Progenitor cell of endocrine pancreas (in vitro differentiated cells): ENCODE measurements at places on chromosomes 1 and 21. TPM values are rescaled to one million over a fixed set of nuclear protein-coding genes. Genes with fewer than 3 reads are reported as not detected.

Gene GJA9
- total RNA-seq, result not detected in 2 replicates

Gene TTF2
- total RNA-seq, result 57.0 and 58.4 TPM in 2 replicates

Gene S100A14
- total RNA-seq, result 1.4 and 2.8 TPM in 2 replicates

Gene PRAMEF12
- not detected in 2 replicates for total RNA-seq

GRCh38 chr1:55520861-55521260 is 305.7 kb upstream of the USP24 start:
- no peak for DNase-seq
- no peak overlapping the region for H3K27ac ChIP-seq
- H3K4me1 ChIP-seq, result no peaks in the 10 kb centered on the region
- H3K36me3 ChIP-seq, result no peaks in the 10 kb centered on the region

DNA sequence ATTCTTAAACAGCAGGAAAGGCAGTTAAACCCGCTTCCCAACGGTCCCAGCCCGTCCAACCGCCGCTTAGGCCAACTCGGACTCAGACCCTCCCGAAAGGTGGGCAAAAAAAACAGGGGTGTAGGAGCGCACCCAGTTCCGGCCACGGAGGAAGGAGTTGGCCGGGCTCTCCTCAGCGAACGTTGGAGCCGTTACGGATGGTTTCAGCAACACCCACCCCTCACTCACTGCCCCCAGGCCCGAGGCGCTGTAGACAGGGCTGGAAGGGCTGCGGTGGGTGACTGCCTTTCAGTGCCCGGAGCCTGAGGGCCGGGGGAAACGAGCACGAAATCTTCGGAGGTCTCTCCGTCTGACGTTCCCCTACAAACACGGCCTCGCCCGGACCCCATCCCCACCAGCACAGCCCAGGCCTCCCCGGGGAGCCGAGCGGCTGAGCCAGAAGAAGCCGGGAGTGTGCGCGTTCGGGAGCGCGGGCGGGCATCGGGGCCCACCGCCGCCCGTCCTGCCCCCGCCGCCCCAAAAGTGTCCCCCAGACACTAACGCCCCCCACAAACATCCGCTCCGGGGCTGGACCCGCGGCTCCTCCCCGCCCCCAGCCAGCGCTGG is 1.3 kb downstream of the KDM5B start:
- H3K36me3 ChIP-seq, result no peaks in the 10 kb centered on the region
- peak overlapping the region; percentile 95 for H3K27ac ChIP-seq
- peaks cover 29% of the 10 kb centered on the region for H3K4me1 ChIP-seq

- peak overlapping the region; percentile 74 for H3K4me3 ChIP-seq
- no peak overlapping the region for H3K27ac ChIP-seq
- H3K27me3 ChIP-seq, result peaks cover 39% of the 10 kb centered on the region
These were observed 857 bp downstream of the FAM3B start for GRCh38 chr21:41317458-41317857.

DNA sequence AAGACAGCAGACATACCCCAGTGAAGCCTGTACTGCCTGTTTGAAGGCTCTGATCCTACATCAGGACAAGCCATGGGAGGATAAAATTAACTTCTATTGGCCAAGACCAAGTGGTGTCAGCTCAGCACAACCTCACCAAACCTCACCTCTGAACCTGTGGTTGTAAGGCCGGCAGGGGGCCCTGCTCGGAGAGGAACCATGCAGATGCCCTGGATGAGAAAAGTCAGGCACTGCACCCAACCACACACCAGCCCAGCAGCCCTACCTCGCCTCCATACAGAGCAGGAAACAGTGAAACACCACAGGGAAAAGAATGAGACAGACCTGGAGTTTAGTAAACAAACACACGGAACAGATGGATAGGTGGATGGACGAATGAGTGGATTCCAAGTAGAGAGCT is 70.0 kb upstream of the PAX7 start:
- H3K27ac ChIP-seq, result no peak overlapping the region
- no peak overlapping the region for H3K4me3 ChIP-seq
- H3K4me1 ChIP-seq, result peaks cover 9% of the 10 kb centered on the region
- no peaks in the 10 kb centered on the region for H3K36me3 ChIP-seq

GRCh38 chr1:211684791-211685190 is 9.4 kb upstream of the NEK2 start:
- peaks cover 5% of the 10 kb centered on the region for H3K4me1 ChIP-seq
- DNase-seq, result no peak
- H3K27me3 ChIP-seq, result peaks cover 11% of the 10 kb centered on the region
- no peak overlapping the region for H3K4me3 ChIP-seq
- no peaks in the 10 kb centered on the region for H3K36me3 ChIP-seq

- H3K27ac ChIP-seq, result no peak overlapping the region
- no peak overlapping the region for H3K4me3 ChIP-seq
These were observed 130.6 kb downstream of the PLPP3 start for GRCh38 chr1:56448529-56449300.

DNA sequence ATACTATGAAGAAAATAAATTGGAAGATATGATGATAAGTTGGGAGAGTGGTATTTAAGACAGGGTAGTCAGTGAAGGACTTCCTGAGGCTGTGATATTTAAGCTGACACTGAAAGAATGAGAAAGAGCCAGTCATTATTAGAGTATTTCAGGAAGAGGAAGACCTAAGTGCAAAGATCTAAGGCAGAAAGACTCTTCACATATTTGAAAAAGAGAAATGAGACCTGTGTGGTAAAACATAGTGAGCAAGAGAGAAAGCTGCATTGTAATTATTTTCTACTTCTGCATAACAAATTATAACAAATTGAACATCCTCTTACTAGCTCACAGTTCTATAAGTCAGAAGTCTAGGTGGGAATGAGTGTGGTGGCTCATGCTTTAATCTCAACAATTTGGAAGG is 34.6 kb upstream of the DOCK7 start:
- no peak overlapping the region for H3K4me3 ChIP-seq
- DNase-seq, result no peak
- no peaks in the 10 kb centered on the region for H3K27me3 ChIP-seq

DNA sequence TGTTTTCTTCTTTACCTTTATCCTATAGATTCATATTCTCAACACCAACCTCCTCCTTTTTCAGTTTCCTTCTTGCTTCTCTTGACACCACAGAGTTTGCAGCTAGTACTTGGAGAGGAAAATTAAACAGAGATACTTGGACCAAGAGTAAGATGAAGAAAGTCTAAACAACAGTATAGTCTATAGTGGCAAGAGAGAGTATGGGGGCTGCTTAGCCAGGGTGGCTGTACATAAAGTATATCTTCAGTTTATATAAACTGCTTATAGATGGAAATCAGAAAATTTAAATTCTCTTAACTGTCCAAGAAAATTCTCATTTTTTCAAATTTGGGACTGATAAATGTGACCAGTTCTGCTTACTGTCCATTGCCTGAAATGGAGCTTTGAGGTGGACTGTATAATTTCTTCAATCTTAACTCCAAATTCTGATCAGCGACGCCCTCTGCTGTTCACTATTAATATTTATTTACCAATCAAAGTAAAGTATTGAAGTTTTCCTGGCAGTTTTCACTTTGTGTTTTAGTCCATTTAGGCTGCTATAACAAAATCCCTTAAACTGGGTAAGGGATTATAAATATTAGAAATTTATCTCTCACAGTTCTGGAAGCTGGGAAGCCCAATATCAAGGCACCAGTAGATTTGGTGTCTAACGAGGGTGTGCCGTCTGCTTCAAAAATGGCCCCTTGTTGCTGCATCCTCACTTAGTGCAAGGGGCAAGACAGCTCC is 14.8 kb upstream of the METTL18 start:
- H3K27ac ChIP-seq, result no peak overlapping the region
- H3K27me3 ChIP-seq, result no peaks in the 10 kb centered on the region
- no peak overlapping the region for H3K4me3 ChIP-seq
- no peaks in the 10 kb centered on the region for H3K4me1 ChIP-seq
- DNase-seq, result no peak
- H3K36me3 ChIP-seq, result peaks cover 12% of the 10 kb centered on the region

GRCh38 chr1:210405316-210405715 is 76.6 kb downstream of the HHAT start:
- H3K4me1 ChIP-seq, result peaks cover 1% of the 10 kb centered on the region
- H3K36me3 ChIP-seq, result no peaks in the 10 kb centered on the region
- H3K4me3 ChIP-seq, result no peak overlapping the region
- H3K27ac ChIP-seq, result no peak overlapping the region

- peak overlapping the region; percentile 81 for H3K27ac ChIP-seq
- H3K4me1 ChIP-seq, result peaks cover 16% of the 10 kb centered on the region
- peak; percentile 45 for DNase-seq
- peak overlapping the region; percentile 53 for H3K4me3 ChIP-seq
- no peaks in the 10 kb centered on the region for H3K27me3 ChIP-seq
These were observed 31.2 kb downstream of the FMN2 start for GRCh38 chr1:240122639-240123613.

GRCh38 chr1:208166340-208167138 is 77.6 kb downstream of the PLXNA2 start:
- no peaks in the 10 kb centered on the region for H3K36me3 ChIP-seq
- DNase-seq, result no peak

DNA sequence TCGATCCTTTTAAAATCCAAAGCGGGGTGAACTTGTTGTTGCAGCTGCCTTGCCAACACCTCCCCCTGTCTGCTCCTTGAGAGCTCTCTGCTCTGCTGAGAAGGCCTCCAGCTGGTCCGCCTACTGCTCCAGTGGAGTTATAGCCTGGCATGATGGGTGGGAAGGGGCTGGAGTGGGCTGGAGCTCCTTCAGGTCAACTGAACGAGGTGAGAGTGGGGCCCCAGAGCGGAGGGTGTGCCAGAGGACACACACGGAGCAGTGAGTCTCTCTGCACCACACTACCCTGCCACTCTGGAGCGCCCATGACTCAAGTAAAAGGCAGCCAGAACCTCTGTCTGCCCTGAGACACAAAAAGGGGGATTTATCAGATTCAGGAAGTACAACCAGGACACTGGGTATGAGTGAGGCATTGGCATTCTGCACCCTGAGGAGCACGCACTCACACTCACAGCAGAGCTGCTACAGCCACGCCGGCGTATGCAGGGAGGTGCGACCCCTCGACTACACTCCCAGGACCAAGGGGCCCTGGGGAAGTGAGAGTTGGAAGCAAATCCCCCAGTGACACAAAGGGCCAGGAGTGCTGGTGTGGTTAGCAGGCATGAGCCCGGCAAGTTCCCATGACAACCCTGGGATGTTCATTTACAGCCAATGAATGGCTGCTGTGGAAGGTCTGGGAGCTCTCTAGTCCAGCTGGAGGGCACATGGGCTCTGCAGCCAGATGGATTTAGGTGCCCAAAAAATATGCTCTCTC is 28.0 kb upstream of the EVA1B start:
- peaks cover 10% of the 10 kb centered on the region for H3K36me3 ChIP-seq
- no peak for DNase-seq
- no peak overlapping the region for H3K27ac ChIP-seq
- H3K4me1 ChIP-seq, result no peaks in the 10 kb centered on the region
- no peak overlapping the region for H3K4me3 ChIP-seq

DNA sequence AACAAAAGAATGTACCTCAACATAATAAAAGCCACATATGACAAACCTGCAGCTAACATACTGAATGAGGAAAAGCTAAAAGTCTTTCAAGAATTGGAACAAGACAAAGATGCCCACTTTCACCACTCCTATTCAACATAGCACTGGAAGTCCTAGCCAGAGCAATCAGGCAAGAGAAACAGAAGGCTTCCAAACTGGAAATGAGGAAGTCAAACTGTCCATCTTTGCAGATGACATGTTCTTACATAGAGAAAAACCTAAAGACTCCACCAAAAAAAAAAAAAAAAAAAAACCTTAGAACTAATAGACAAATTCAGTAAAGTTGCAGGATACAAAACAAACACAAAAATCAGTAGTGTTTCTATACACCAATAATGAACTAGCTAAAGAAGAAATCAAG is 20.2 kb downstream of the NSL1 start:
- no peak overlapping the region for H3K4me3 ChIP-seq
- no peak overlapping the region for H3K27ac ChIP-seq
- peaks cover 67% of the 10 kb centered on the region for H3K36me3 ChIP-seq
- no peak for DNase-seq
- no peaks in the 10 kb centered on the region for H3K27me3 ChIP-seq

GRCh38 chr1:195580988-195581387 is 1027.3 kb downstream of the KCNT2 start:
- H3K36me3 ChIP-seq, result no peaks in the 10 kb centered on the region
- H3K4me3 ChIP-seq, result no peak overlapping the region
- no peaks in the 10 kb centered on the region for H3K27me3 ChIP-seq

DNA sequence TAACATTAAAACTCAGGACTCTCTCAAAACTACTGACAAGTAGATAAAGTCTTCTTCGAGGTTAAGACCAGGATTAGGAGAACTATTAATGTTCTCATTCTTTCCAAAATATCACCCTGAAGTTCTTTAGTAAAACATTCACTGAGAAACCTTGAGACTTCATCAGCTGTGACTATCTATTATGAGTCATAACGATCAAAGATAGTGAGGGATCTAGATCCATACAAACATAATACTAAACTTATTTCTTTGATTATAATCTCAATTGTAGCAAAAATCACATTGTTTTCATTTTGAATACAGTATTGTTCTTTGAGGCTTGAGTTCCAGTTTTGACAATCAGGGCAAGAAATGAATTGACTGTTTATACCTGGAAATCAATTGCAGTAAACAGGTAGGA is 11.1 kb downstream of the PYHIN1 start:
- H3K4me1 ChIP-seq, result no peaks in the 10 kb centered on the region
- H3K36me3 ChIP-seq, result no peaks in the 10 kb centered on the region
- H3K4me3 ChIP-seq, result no peak overlapping the region
- DNase-seq, result no peak
- no peaks in the 10 kb centered on the region for H3K27me3 ChIP-seq

GRCh38 chr1:89755591-89755990 is 65.2 kb upstream of the LRRC8D start:
- peaks cover 11% of the 10 kb centered on the region for H3K4me1 ChIP-seq
- no peak overlapping the region for H3K4me3 ChIP-seq
- no peak for DNase-seq
- H3K27me3 ChIP-seq, result peaks cover 24% of the 10 kb centered on the region
- H3K36me3 ChIP-seq, result no peaks in the 10 kb centered on the region

- no peaks in the 10 kb centered on the region for H3K27me3 ChIP-seq
- peaks cover 8% of the 10 kb centered on the region for H3K4me1 ChIP-seq
- H3K27ac ChIP-seq, result no peak overlapping the region
- DNase-seq, result no peak
- H3K4me3 ChIP-seq, result no peak overlapping the region
These were observed 15.2 kb downstream of the TMEM63A start for GRCh38 chr1:225866981-225867380.

GRCh38 chr1:65703853-65704252 is 88.8 kb upstream of the PDE4B start:
- H3K4me1 ChIP-seq, result no peaks in the 10 kb centered on the region
- peaks cover 2% of the 10 kb centered on the region for H3K27me3 ChIP-seq
- H3K4me3 ChIP-seq, result no peak overlapping the region
- no peak overlapping the region for H3K27ac ChIP-seq
- no peak for DNase-seq

DNA sequence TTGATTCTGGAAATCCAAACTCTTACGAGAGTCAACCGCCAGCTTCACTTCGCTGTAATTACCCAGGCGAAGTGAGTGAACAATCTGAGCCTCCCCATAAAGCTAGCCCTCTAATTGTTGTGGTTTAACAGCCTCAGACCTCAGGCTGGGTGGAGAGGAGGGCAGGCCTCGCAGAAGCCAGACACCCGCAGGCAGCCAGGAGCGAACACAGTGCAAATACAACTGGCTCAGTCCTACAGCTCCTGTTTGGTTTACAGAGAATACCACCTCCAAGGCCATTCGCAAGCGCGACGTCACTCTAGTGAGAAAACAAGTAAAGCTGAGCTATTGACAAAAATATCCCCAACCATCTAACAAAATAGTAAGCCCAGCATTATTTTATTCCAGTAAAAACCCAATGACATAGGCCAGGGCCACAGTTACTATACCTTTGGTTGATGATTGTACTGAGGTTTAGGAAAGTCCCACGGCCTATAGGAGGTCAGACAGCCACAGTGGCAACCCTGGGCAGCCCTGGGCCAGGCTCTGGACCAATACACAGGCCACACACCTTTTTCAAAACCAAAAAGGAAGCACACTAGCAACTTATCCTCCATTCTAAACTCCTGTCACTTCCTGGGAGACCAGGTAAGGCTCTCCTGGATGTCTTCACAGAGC is 163.3 kb downstream of the ETS2 start:
- peaks cover 5% of the 10 kb centered on the region for H3K27me3 ChIP-seq
- DNase-seq, result no peak
- H3K4me1 ChIP-seq, result peaks cover 17% of the 10 kb centered on the region
- H3K4me3 ChIP-seq, result no peak overlapping the region
- H3K36me3 ChIP-seq, result no peaks in the 10 kb centered on the region
